ENCODE measurements at places on chromosomes 11 and 22.

GRCh38 chr11:84854498-84854880 lies 772.7 kb downstream of the DLG2 start:
- no peak overlapping the region for H3K4me3 ChIP-seq
- no peaks in the 10 kb centered on the region for H3K27me3 ChIP-seq

- no peak overlapping the region for H3K4me3 ChIP-seq
- H3K4me1 ChIP-seq, result peaks cover 17% of the 10 kb centered on the region
- no peak for DNase-seq
- H3K27me3 ChIP-seq, result no peaks in the 10 kb centered on the region
- no peaks in the 10 kb centered on the region for H3K36me3 ChIP-seq
These were observed 7.5 kb downstream of the FXYD6 start for GRCh38 chr11:117868815-117869561.

DNA sequence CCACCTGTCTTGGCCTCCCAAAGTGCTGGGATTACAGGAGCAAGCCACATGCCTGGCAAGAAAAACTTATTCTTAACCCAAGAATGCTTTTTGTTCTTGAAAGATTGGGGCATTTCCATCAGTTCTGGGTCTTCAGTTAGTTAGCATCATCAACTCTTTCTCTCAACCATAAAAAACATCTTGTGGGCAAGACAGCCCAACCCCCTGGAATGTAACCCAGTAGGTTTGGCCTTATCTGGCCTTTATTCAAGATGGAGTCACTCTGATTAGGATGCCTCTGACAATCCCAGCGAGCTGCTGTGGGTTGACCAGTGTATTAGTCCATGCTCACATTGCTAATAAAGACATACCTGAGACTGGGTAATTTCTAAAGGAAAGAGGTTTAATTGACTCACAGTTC lies 9.2 kb upstream of the TPCN2 start:
- H3K4me1 ChIP-seq, result peaks cover 3% of the 10 kb centered on the region
- DNase-seq, result no peak
- H3K27ac ChIP-seq, result no peak overlapping the region
- no peaks in the 10 kb centered on the region for H3K36me3 ChIP-seq

GRCh38 chr11:131669401-131669780 lies 299.0 kb downstream of the NTM start:
- no peaks in the 10 kb centered on the region for H3K4me1 ChIP-seq
- DNase-seq, result no peak
- no peak overlapping the region for H3K27ac ChIP-seq
- no peaks in the 10 kb centered on the region for H3K27me3 ChIP-seq

GRCh38 chr11:76621466-76621865 lies 49.1 kb downstream of the LRRC32 start:
- peaks cover 6% of the 10 kb centered on the region for H3K27me3 ChIP-seq
- H3K4me1 ChIP-seq, result peaks cover 4% of the 10 kb centered on the region
- H3K4me3 ChIP-seq, result no peak overlapping the region
- H3K36me3 ChIP-seq, result no peaks in the 10 kb centered on the region
- DNase-seq, result no peak

DNA sequence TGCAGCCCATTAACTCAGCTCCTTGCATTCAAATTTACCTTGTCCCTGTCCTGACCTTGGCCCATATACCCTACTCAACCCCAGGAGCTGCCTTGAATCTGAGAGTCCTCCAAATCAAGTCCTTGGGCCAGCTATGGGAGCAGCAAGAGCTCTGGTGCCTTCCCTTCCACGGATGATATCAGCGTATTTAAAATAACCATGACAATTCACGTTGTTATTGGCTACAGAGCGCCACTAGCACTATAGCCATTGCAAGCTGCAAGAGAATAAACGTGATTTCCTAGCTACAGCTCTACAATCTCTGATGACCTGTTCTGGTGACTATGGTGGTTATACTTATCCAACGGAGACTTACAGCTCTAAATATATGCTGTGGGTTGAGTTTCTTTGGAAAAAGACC lies 357.8 kb downstream of the LARGE1 start:
- H3K27ac ChIP-seq, result no peak overlapping the region
- no peak for DNase-seq
- no peak overlapping the region for H3K4me3 ChIP-seq
- H3K27me3 ChIP-seq, result no peaks in the 10 kb centered on the region

GRCh38 chr22:26568207-26568706 lies 21.7 kb downstream of the TPST2 start:
- peaks cover 7% of the 10 kb centered on the region for H3K4me1 ChIP-seq
- H3K36me3 ChIP-seq, result peaks cover 6% of the 10 kb centered on the region
- H3K27me3 ChIP-seq, result no peaks in the 10 kb centered on the region
- DNase-seq, result no peak

DNA sequence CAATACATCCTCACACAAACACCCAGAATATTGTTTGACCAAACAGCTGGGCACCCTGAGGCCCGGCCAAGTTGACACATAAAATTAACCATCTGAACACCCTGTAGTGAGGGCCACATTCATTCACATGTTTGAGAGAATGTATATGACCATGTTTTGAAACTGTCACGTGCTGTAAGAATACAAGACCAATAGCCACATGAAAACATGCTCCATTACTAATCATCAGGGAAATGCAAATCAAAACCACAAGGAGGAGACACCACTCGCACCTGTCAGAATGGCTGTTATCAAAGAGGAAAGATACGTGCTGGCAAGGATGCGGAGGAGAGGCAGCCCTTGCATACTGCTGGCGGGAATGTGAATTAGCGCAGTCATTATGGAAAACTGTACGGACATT lies 38.3 kb upstream of the IGSF9B start:
- no peaks in the 10 kb centered on the region for H3K27me3 ChIP-seq
- no peaks in the 10 kb centered on the region for H3K36me3 ChIP-seq
- no peaks in the 10 kb centered on the region for H3K4me1 ChIP-seq
- H3K27ac ChIP-seq, result no peak overlapping the region
- no peak for DNase-seq

DNA sequence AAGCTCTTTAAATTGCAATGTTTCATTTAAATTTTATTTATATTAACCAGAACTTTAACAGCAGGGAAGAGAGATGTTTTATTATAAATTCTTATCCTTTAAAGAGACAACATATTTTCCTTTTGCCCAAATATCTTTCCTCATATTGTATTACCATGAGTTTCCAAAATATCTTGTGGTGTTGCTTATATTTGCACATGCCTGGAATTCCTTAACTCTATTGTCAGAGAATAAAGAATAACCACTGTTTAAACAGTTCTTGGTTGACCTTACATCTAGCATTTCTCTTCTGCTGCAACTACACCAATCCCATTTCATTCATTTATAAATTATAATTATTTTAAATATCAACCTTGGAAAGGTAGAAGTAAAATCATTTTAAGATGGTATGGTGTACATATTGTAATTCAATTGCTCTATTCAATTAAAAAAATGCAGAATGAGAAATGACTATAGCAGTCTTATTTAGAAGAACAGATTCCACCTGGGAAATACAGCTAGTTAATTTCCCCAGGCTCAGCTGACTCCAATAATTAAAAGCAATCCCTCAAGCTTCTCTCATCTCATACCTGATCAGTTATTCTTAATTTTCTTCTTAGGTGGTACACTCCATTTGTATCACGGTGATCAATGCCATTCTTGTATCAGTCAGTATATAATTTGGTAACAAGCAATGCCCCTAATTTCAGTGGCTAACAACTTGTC lies 923.3 kb downstream of the KCNA4 start:
- H3K27ac ChIP-seq, result no peak overlapping the region
- no peaks in the 10 kb centered on the region for H3K4me1 ChIP-seq
- DNase-seq, result no peak
- H3K4me3 ChIP-seq, result no peak overlapping the region
- H3K36me3 ChIP-seq, result no peaks in the 10 kb centered on the region

DNA sequence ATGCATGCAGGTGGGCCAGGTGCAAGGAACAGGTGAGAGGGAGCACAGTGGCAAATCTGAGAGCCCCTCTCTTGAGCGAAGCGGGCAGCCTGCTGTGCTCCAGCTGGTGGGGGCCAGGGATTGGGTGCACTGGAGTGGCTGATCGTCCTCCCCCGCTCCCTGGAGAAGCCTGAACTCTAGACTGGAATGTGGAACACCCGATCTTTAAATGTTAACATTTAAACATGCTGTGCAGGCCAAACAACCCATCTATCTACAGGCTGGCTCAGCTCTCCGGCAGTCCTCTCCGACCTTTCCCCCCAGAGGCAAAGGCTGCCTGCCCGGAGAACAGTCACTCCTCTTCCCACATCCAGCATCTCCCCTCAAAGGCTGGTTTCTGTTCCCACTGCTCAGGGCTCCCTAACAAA lies 5.1 kb downstream of the MRGPRF start:
- no peak for DNase-seq
- H3K27me3 ChIP-seq, result peaks cover 18% of the 10 kb centered on the region
- no peak overlapping the region for H3K4me3 ChIP-seq
- no peak overlapping the region for H3K27ac ChIP-seq
- H3K36me3 ChIP-seq, result no peaks in the 10 kb centered on the region

DNA sequence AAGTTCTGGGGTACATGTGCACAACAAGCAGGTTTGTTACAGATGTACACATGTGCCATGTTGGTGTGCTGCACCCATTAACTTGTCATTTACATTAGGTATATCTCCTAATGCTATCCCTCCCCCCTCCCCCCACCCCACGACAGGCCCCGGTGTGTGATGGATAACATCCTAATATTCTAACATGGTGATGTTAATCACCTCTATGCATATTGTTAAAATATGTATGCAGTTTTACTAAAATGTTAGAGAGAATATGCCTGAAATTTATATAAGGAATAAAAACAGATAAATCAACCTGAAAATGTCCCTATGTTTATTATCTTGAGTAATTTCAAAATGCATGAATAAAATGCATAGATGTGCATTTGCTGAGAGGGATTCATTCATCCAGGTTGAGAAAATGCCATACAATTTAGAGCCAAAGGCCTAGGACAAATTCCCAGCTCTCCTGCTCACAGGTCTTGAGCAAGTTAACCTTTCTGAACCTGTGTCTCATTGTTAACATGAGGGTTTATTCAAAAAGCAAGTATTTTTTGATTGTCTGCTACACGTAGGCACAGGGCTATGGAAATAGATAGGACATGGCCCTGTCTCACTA lies 38.7 kb downstream of the APIP start:
- no peak overlapping the region for H3K4me3 ChIP-seq
- peaks cover 12% of the 10 kb centered on the region for H3K36me3 ChIP-seq
- no peak for DNase-seq
- no peak overlapping the region for H3K27ac ChIP-seq
- H3K4me1 ChIP-seq, result no peaks in the 10 kb centered on the region

DNA sequence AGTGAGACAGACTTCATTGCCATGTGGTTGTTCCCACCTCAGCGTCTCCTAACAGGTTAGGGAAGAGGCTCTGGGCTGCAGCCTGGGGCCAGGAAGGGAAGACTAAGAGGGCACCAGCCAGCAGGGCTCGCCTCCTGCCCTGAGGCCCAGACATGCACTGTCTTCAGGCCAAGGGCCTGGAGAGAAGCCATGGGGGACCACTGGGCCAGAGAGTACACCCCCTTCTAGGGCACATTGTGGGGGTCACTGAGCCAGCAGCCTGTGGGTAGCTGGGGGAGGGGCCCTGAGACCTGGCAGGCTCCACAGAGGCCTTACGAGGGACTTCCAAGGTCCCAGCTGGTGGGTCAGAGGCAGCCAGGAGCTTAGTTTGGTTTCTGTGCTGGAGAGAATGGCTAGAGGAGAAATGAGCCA lies 25.0 kb upstream of the MYRF start:
- H3K27me3 ChIP-seq, result no peaks in the 10 kb centered on the region
- DNase-seq, result no peak
- H3K4me3 ChIP-seq, result no peak overlapping the region
- H3K4me1 ChIP-seq, result no peaks in the 10 kb centered on the region

DNA sequence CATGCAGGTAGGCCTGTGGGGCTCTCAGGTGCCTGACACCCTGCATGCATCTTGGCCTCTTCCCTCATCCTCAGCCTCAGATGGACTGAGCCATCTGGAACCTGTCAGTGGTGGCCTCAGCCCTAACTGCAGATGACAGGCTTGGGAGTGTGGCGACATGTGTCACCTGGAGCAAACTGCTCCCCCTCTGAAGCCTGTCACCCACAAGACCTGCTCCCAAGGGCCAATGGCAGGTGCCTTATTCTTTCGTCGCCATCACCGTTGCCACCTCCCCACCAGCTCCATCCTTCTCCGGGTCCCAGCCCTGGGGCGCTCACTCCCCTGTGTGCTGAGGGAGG lies 3.6 kb upstream of the SEPTIN5 start:
- H3K27me3 ChIP-seq, result peaks cover 6% of the 10 kb centered on the region
- no peak for DNase-seq
- no peaks in the 10 kb centered on the region for H3K36me3 ChIP-seq
- H3K4me3 ChIP-seq, result no peak overlapping the region
- H3K4me1 ChIP-seq, result peaks cover 16% of the 10 kb centered on the region

DNA sequence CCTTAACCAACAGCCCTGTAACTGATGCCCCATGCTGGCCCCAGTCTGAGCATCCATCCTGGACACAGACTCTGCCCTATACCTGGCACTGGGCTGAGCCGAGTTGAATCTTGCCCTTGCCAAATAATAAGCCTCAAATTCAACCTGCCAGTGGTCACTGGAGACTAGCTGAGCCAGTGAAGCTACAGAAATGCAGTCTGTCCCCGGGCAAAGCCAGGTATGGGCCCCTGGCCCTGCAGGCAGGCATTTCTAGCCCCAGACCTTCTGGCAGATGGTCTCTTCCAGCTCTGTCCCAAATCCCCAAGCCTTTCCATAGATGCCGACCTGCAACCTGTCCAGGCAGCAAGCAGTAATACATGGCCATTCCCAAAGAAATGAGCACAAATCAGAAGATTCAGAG lies 4.7 kb downstream of the CLPB start:
- H3K4me3 ChIP-seq, result no peak overlapping the region
- H3K27me3 ChIP-seq, result no peaks in the 10 kb centered on the region
- DNase-seq, result no peak

Data from common myeloid progenitor, CD34-positive (primary cell).